ENCODE measurements at places on chromosomes 11 and 22. TPM values are rescaled to one million over a fixed set of nuclear protein-coding genes. Genes with fewer than 3 reads are reported as not detected.

The FIBIN gene
- polyA plus RNA-seq = not detected

The DGAT2 gene
- polyA plus RNA-seq = 10.5 TPM

The CRYBA4 gene
- polyA plus RNA-seq = 0.10 TPM

The SLC22A12 gene
- polyA plus RNA-seq = 0.16 TPM

DNA sequence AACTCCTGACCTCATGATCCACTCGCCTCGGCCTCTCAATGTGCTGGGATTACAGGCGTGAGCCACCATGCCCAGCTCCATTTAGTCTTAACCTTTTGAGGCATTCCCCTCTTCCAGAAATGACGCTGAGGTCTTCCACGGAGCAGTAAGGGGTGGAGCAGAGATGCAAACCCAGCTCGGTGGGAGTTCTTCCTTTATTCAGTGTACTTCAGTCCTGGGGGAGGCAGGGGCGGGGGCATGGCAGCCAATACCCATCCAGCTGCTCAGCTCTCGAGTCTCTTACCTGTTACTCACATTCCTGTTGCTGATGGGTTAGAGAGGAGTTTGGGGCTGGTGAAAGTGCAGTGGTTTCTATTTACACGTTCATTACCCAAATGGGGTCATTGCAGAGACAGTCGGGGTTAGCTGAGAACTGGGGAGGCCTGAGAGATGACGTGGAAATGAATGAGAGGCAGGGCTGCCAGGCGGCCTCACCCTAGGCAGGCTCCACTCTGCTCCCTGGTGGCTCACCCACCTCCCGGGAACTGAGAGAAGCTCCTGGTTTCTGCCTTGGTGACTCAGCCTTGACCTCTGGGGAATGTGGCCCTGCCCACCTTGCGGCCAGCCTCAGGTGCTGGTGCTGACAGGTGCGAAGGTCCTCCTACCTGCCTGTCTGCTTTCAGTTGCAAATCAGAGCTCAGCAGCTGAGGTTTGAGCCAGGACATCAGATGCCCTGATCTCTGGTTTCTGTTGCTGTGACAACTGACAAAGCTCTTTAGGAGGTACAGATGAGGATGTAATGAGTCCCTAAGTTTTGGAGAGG lies 13.4 kb upstream of the ST14 start:
- no peaks in the 10 kb centered on the region for H3K27me3 ChIP-seq
- H3K4me1 ChIP-seq = peaks cover 43% of the 10 kb centered on the region
- peak overlapping the region; percentile 93 for H3K27ac ChIP-seq
- H3K36me3 ChIP-seq = no peaks in the 10 kb centered on the region

- H3K4me3 ChIP-seq = no peak overlapping the region
- no peak for DNase-seq
- no peaks in the 10 kb centered on the region for H3K27me3 ChIP-seq
- no peaks in the 10 kb centered on the region for H3K4me1 ChIP-seq
- H3K27ac ChIP-seq = no peak overlapping the region
- H3K36me3 ChIP-seq = peaks cover 43% of the 10 kb centered on the region
These were observed 11.6 kb downstream of the DDX17 start for GRCh38 chr22:38494498-38494897.

DNA sequence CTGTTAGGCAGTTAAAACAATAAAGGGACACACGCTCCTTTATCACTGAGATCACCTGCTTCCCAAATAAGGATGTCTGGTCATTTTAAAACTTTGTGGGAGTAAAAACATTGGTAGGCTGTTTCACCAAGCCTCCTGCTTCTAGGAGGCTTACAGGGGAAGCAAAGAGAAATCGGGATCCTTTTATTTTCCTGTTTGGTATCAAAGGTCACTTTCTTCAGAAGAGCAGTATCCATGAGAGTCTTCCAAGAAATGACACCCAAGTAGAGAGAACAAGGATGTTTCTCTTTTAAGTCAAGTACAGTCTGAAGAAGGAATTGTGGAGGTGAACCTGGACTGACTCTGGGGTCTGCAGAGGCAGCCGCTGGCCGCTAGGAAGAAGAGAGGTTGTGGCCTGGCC lies 36.9 kb upstream of the BID start:
- peak; percentile 38 for DNase-seq
- no peaks in the 10 kb centered on the region for H3K27me3 ChIP-seq
- H3K4me1 ChIP-seq = peaks cover 2% of the 10 kb centered on the region
- H3K27ac ChIP-seq = no peak overlapping the region
- peaks cover 4% of the 10 kb centered on the region for H3K36me3 ChIP-seq

GRCh38 chr11:1224111-1224490 lies 1.2 kb downstream of the MUC5B start:
- no peak overlapping the region for H3K4me3 ChIP-seq
- no peaks in the 10 kb centered on the region for H3K27me3 ChIP-seq
- no peak overlapping the region for H3K27ac ChIP-seq
- DNase-seq = no peak
- H3K36me3 ChIP-seq = no peaks in the 10 kb centered on the region

DNA sequence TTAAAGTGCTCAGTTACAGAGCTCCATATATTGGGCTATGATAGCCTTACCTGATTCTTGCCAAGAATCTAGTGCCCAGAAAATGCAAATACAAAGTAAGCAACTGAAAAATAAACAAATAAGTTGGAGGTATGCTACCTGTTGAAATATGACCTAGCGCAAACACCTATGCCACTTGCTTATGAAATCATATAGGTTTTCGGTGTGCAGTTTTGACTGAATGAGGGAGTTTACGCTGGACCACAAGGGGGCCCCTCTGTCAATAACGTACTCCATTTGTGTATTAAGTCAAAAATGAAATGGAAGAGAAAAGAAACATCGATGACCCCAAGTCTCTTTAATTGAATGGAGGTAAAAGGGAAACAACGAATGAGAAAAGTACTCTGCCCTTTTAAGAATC lies 84.9 kb upstream of the TRIM77 start:
- H3K4me3 ChIP-seq = no peak overlapping the region
- no peaks in the 10 kb centered on the region for H3K4me1 ChIP-seq
- H3K27ac ChIP-seq = no peak overlapping the region
- H3K36me3 ChIP-seq = no peaks in the 10 kb centered on the region
- DNase-seq = no peak

DNA sequence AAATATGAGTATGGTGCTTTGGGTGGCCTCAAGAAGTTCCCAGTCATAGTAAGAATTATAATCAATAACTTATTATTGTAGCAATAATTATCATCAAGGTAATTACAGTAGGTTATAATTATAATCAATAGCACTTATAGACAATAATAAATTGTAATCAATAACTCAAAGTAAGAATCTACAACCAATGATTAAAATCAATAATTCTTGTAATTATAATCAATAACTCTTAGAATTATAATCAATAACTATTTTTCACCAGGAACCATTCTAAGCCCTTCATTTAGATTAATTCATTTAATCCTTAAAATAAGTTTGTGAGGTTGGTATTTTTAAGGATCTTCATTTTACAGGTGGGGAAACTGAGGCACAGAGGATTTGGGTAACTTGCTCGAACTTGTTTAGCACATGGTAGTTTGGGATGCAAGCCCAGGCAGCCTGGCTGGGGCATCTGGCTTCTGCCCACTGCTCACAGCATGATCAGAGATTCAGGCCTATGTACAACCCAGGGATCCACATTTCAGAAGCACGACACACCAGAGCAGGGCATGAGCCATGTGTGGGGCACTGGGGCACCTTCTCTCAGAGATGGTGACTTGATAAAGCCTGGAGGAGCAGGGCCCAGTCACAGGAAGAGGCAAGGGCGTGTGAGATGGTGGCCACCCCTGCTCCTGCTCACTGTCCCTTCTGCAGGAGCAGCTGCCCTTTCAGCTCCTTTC lies 46.6 kb downstream of the SLC1A2 start:
- H3K4me1 ChIP-seq = peaks cover 4% of the 10 kb centered on the region
- DNase-seq = no peak
- H3K27me3 ChIP-seq = no peaks in the 10 kb centered on the region
- no peaks in the 10 kb centered on the region for H3K36me3 ChIP-seq
- no peak overlapping the region for H3K4me3 ChIP-seq
- H3K27ac ChIP-seq = no peak overlapping the region

DNA sequence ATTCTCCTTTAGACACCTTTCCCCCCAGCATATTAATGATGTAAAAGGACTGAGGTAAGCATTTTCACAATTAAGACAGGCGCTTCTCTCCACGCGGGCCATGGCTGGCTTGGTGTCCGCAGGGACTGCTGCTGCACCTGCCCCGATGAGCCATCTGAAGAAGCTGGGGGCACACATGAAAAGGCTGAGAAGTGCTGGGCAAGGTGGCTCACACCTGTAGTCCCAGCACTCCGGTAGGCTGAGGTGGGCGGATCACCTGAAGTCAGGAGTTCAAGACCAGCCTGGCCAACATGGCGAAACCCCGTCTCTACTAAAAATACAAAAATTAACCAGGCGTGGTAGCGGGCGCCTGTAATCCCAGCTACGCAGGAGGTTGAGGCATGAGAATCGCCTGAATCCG lies 21.3 kb downstream of the KRTAP5-6 start:
- no peak overlapping the region for H3K27ac ChIP-seq
- DNase-seq = no peak
- no peaks in the 10 kb centered on the region for H3K4me1 ChIP-seq
- no peaks in the 10 kb centered on the region for H3K36me3 ChIP-seq
- H3K27me3 ChIP-seq = no peaks in the 10 kb centered on the region

DNA sequence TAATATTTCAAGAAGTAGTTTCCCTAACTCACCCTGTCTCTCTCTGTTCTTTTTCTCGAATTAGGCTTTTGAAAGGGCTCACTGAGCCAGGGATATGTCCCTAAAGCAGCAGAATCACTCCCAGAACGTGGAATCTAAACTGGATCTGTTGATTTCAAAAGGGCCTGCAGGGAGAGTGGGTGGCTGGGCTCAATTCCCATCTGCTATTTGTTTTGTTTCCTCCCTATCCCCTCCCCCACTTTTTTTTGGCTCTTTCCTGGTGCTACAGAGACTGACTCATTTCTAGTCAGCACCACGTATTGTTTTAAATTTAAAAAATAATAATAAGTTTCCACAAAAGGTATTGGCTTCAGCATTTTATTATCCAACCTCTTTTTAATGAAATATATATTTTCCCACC lies 961.5 kb downstream of the FAM181B start:
- H3K36me3 ChIP-seq = no peaks in the 10 kb centered on the region
- no peak overlapping the region for H3K4me3 ChIP-seq
- no peak for DNase-seq
- H3K27ac ChIP-seq = no peak overlapping the region
- no peaks in the 10 kb centered on the region for H3K4me1 ChIP-seq

- H3K4me1 ChIP-seq = no peaks in the 10 kb centered on the region
- no peak overlapping the region for H3K4me3 ChIP-seq
- no peaks in the 10 kb centered on the region for H3K27me3 ChIP-seq
- no peak for DNase-seq
- no peaks in the 10 kb centered on the region for H3K36me3 ChIP-seq
These were observed 82.1 kb upstream of the WNT11 start for GRCh38 chr11:76288166-76288980.

DNA sequence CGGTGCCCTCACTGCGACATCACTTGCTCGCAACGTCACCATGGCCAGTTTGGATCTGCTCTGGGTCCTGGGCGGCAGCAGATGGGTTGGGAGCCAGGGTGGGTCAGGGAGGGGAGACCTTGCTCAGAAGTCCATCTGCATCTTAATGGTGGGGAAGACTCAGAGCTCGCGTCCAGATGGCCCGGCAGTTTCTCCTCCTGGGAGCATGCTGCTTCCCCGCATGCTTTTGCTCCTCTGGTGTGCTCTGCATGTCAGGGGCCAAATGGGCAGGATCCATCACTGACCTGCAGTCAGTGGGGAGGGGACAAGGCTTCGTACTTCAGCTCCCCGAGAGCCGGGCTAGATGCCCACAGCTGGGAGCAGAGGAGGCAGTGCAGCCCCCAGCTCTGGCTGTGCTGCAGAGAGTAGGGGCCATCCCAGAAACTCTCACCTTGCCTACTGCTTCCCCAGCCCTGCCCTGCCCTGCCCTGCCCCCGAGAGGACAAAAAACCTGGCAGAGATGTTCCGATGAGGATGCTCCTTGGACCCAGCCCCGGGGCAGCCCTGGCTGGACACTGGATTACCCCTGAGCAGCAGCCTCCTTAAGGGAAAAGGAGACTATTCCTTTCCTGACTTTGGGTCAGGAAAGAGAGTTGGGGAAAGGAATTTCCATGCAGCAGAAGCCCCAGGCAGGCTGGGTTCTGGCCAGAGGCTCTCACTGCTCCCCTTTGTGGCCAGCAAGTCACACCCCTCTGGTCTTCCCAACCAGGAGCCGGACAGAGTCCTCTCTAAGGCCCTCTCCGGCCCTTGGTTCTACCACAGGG lies 149.9 kb downstream of the PKNOX2 start:
- no peaks in the 10 kb centered on the region for H3K36me3 ChIP-seq
- H3K4me1 ChIP-seq = no peaks in the 10 kb centered on the region
- H3K27ac ChIP-seq = no peak overlapping the region

DNA sequence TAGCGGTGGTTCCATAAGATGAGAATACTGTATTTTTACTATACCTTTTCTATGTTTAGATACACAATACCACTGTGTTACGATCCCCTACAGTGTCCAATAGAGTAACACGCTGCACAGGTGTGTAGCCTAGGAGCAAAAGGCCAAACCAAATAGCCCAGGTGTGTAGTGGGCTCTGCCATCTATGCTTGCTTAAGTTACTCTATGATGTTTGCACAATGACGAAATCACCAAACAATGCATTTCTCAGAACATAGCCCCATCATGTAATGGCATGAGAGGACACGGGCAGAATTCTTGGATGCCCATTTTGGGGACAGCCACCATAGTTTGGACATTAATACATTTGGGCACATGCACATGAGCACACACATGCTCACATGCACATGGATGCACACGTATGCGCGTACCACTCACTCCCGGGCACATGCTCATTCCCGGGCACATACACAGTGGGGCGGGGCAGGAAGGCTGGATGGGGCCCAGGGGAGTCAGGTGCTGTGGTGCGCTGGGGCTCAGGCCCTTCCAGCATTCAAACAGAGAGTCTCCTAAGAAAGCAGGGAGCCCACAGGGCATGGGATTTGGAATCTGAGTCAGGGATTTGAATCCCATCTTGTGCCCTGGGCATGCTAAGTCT lies 51.1 kb downstream of the RTN4R start:
- H3K4me1 ChIP-seq = no peaks in the 10 kb centered on the region
- no peak overlapping the region for H3K4me3 ChIP-seq
- H3K36me3 ChIP-seq = peaks cover 3% of the 10 kb centered on the region
- DNase-seq = no peak
- no peak overlapping the region for H3K27ac ChIP-seq

GRCh38 chr22:37157516-37158285 lies 8.0 kb upstream of the IL2RB start:
- H3K4me1 ChIP-seq = no peaks in the 10 kb centered on the region
- H3K27ac ChIP-seq = no peak overlapping the region
- peaks cover 3% of the 10 kb centered on the region for H3K27me3 ChIP-seq
- no peak for DNase-seq
- H3K36me3 ChIP-seq = no peaks in the 10 kb centered on the region

DNA sequence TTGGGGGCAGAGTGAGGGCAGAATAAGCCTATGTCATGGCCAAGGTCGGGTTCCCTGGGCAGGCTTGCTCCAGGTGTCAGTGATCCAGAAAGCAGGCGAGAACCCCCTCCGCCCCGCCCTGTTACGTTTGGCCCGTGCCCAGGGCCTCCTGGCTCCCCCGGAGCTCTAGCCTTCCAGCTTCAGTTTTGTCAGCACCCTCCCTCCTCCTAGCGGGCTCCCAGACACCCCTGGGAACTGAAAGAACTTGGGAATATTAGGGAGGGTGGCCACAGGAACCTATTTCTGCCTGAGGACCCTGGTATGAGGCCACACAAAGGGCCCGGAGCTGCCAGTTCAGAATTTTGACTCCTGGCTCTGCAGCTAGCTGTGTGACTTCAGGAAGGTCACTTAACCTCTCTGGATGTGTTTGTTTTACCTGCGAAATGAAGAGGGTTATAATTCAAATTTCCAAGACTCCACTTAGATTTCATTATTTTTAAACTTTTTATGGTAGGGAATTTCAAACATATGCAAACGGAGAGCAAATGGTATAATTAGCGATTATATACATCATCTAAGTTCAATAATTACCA lies 1.2 kb downstream of the TUBA8 start:
- no peaks in the 10 kb centered on the region for H3K36me3 ChIP-seq
- peaks cover 22% of the 10 kb centered on the region for H3K27me3 ChIP-seq
- no peak for DNase-seq

- no peak for DNase-seq
- peaks cover 94% of the 10 kb centered on the region for H3K36me3 ChIP-seq
These were observed 14.9 kb downstream of the TMEM258 start for GRCh38 chr11:61777234-61778090.

Measured in small intestine (tissue), 16 donors.